ENCODE measurements at places on chromosomes 7 and 10. TPM values are rescaled to one million over a fixed set of nuclear protein-coding genes. Genes with fewer than 3 reads are reported as not detected.

DNA sequence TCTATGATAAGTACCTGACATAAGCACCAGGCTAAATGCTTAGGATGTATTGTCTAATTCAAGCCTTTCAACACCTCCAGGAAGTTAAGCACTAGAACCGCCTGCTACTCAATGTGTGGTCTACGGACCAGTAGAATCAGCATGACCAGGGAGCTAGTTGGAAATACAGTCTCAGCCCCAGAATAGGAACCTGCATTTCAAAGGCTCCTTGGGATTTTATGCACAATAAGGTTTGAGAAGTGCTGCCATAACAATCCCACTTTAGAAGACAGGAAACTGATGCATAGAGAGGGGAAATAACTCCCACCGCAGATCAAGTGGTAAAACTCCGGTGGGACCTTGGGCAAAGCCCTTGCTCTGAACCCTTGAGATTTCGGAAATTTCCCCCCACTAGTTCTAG, 8.8 kb upstream of the DUSP5 start:
- DNase-seq = no peak

GRCh38 chr10:12875100-12875499, 126.4 kb downstream of the CCDC3 start:
- no peak for DNase-seq

- no peak for DNase-seq
Observed at GRCh38 chr10:100621360-100622205, 85.8 kb downstream of the HIF1AN start.

Gene EBLN1
- polyA plus RNA-seq = not detected
